Esophagus muscularis mucosa (tissue), 4 donors: ENCODE measurements at places on chromosomes 3 and 15. TPM values are rescaled to one million over a fixed set of nuclear protein-coding genes. Genes with fewer than 3 reads are reported as not detected.
A peak's percentile ranks its signal among the peaks of the same experiment; 100 is the strongest.

- H3K27me3 ChIP-seq, result no peaks in the 10 kb centered on the region
- no peaks in the 10 kb centered on the region for H3K4me1 ChIP-seq
- H3K36me3 ChIP-seq, result no peaks in the 10 kb centered on the region
- DNase-seq, result no peak
- H3K4me3 ChIP-seq, result no peak overlapping the region
- no peak overlapping the region for H3K27ac ChIP-seq
Measured at GRCh38 chr15:73887481-73887880, 14.1 kb downstream of the TBC1D21 start.

DNA sequence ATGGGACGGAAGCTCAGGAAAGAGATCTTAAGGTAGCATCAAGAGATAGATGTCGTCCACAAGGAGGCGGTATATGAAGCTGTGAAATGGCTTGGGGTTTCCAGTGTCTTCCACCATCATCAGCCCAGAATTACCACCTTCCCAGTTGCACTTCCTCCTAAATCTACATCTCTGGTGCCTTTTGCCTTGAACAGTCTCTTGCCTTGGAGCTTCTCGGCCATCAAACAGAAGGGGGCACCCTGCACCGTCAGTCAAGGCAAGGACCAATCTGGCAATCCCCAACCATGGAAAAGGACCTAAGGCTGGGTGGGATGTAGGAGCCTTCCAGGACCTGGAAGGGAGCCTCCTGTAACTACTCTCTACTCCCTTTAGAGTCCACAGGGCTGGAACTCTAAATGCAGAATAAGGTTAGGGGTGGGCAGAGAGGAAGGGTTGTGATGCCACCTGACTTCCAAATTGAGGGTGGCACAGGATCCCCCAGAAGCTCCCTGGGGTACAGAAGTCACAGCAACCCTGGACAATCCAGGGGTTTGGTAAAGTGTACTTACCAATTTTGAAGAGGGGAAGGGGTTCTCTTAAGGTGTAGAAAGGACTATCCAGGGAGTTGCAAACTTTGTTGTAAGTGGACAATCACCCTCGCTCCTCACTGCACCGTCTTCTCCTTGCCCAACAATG is 1.0 kb upstream of the RYR3 start:
- no peak overlapping the region for H3K27ac ChIP-seq
- peak; percentile 75 for DNase-seq
- H3K4me3 ChIP-seq, result peak overlapping the region; percentile 62
- peaks cover 26% of the 10 kb centered on the region for H3K4me1 ChIP-seq

DNA sequence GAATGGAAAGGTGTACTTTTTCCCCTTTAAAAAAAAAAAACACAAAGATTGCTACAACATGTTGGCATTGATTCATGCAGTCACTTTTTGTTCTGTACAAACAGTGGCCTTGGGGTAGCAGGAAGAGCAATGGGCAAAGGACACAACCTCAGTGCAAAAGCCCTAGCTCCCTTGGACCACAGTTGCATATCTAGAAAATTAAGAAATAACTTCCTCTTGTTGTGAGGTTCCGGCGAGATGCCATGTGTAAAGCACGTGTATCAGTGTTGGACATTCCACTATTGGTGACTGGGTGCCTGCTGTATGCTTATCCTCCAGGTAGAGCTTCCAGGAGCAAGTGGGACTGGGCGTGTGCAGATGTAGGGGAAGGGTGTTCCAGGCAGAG is 164.5 kb downstream of the THSD4 start:
- H3K4me1 ChIP-seq, result peaks cover 32% of the 10 kb centered on the region
- peak overlapping the region; percentile 77 for H3K27ac ChIP-seq
- H3K36me3 ChIP-seq, result no peaks in the 10 kb centered on the region
- H3K4me3 ChIP-seq, result no peak overlapping the region

- no peak for DNase-seq
- H3K4me1 ChIP-seq, result no peaks in the 10 kb centered on the region
- no peak overlapping the region for H3K4me3 ChIP-seq
- no peak overlapping the region for H3K27ac ChIP-seq
- no peaks in the 10 kb centered on the region for H3K27me3 ChIP-seq
Measured at GRCh38 chr3:126436826-126437717, 38.6 kb downstream of the ZXDC start.

- no peak overlapping the region for H3K4me3 ChIP-seq
- no peak overlapping the region for H3K27ac ChIP-seq
- no peak for DNase-seq
- no peaks in the 10 kb centered on the region for H3K27me3 ChIP-seq
- no peaks in the 10 kb centered on the region for H3K36me3 ChIP-seq
Measured at GRCh38 chr3:32245200-32245599, 6.7 kb downstream of the CMTM8 start.

- H3K4me3 ChIP-seq, result no peak overlapping the region
- H3K27ac ChIP-seq, result no peak overlapping the region
- H3K4me1 ChIP-seq, result no peaks in the 10 kb centered on the region
- peak; percentile 86 for DNase-seq
Measured at GRCh38 chr15:62147551-62147950, 17.5 kb downstream of the C2CD4B start.

GRCh38 chr3:71103430-71103921 is 480.1 kb downstream of the FOXP1 start:
- H3K4me1 ChIP-seq, result peaks cover 100% of the 10 kb centered on the region
- H3K4me3 ChIP-seq, result no peak overlapping the region
- peak overlapping the region; percentile 82 for H3K27ac ChIP-seq
- no peaks in the 10 kb centered on the region for H3K36me3 ChIP-seq

GRCh38 chr3:187237741-187238140 is 40.5 kb downstream of the RTP1 start:
- no peaks in the 10 kb centered on the region for H3K4me1 ChIP-seq
- H3K27me3 ChIP-seq, result no peaks in the 10 kb centered on the region
- DNase-seq, result no peak
- no peaks in the 10 kb centered on the region for H3K36me3 ChIP-seq

The EPHB1 gene
- total RNA-seq, result under 0.01 TPM
